Activated naive CD4-positive, alpha-beta T cell treated with anti-CD3 and anti-CD28 coated beads, Interleukin-2, amount 10 ng/mL, durations not matched to agents 7 days and 5 days (primary cell): ENCODE measurements at places on chromosomes 3 and 15.

DNA sequence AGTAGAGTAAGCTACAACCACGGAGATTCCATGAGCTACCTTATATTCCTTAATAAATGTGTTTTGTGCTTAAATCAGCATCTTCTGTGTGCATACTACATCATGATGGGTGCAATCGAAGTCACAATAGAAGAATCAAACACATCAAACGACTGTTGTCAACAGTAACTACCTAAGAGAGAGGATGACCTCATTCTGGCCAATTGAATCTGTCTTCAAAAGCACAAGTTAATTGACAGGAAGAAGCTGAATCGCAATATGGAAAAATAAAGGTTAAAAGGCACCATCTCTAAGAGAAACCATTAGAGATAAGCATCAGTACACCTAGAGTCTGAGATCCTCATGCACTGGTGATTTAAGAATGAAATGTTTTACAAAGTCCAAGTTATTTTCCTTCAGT lies 39.0 kb downstream of the CD200R1L start:
- peaks cover 12% of the 10 kb centered on the region for H3K4me1 ChIP-seq
- no peak overlapping the region for H3K4me3 ChIP-seq
- H3K27me3 ChIP-seq: peaks cover 4% of the 10 kb centered on the region
- H3K36me3 ChIP-seq: no peaks in the 10 kb centered on the region
- H3K27ac ChIP-seq: no peak overlapping the region
- no peak for DNase-seq

- H3K4me3 ChIP-seq: no peak overlapping the region
- no peak for DNase-seq
- H3K4me1 ChIP-seq: no peaks in the 10 kb centered on the region
- no peaks in the 10 kb centered on the region for H3K27me3 ChIP-seq
Observed at GRCh38 chr15:79492065-79492464, 59.9 kb downstream of the MINAR1 start.

GRCh38 chr3:49415931-49416601 lies 3.8 kb downstream of the TCTA start:
- peaks cover 65% of the 10 kb centered on the region for H3K4me1 ChIP-seq
- peak; percentile 75 for DNase-seq
- H3K27me3 ChIP-seq: no peaks in the 10 kb centered on the region

GRCh38 chr3:135440746-135441145 lies 524.8 kb upstream of the PPP2R3A start:
- no peak for DNase-seq
- no peak overlapping the region for H3K4me3 ChIP-seq
- no peaks in the 10 kb centered on the region for H3K27me3 ChIP-seq
- no peaks in the 10 kb centered on the region for H3K36me3 ChIP-seq
- no peaks in the 10 kb centered on the region for H3K4me1 ChIP-seq

GRCh38 chr3:126618021-126618420 lies 36.9 kb downstream of the TXNRD3 start:
- no peak overlapping the region for H3K27ac ChIP-seq
- H3K36me3 ChIP-seq: no peaks in the 10 kb centered on the region
- H3K27me3 ChIP-seq: peaks cover 4% of the 10 kb centered on the region
- H3K4me1 ChIP-seq: peaks cover 23% of the 10 kb centered on the region
- no peak for DNase-seq
- H3K4me3 ChIP-seq: no peak overlapping the region

DNA sequence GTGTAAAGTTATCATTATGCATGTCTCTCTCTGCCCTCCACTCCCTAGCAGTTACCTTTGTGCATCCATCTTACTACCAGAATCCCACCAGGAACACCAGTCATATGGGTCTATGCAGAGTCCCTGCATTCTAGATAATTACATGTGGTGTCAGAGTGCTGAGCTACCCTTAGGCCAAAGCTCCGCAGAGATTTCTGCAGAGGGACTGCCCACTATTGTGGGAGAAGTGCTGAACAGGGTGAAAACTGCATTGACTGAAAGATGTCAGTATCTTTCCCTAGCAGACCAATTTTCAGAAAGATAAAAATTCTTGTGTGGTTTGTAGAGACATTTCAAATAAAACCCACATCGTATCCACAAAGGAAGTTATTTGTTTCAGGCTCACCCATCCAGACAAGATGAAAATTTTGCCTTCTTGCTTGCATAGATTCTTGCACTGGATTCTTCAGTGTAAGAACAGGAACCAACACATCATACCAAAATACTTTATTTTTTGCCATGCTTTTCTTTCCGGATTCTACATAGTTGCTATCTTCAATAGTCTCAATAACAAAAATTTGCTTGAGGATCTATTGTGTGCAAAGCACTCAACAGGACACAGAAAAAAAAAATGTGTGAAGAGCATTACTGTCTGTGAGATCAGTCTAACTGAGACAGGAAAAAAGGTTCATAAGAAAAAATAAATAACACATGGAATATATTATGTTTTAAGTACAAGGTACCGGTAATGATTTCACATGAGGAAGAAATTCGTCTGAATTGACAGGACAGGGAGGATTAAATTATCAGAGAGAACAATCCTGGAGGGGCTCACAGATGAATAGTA lies 32.0 kb upstream of the CCDC80 start:
- H3K27me3 ChIP-seq: peaks cover 10% of the 10 kb centered on the region
- H3K36me3 ChIP-seq: peaks cover 6% of the 10 kb centered on the region
- peak overlapping the region; percentile 2 for H3K4me3 ChIP-seq
- peaks cover 81% of the 10 kb centered on the region for H3K4me1 ChIP-seq
- H3K27ac ChIP-seq: peak overlapping the region; percentile 86

DNA sequence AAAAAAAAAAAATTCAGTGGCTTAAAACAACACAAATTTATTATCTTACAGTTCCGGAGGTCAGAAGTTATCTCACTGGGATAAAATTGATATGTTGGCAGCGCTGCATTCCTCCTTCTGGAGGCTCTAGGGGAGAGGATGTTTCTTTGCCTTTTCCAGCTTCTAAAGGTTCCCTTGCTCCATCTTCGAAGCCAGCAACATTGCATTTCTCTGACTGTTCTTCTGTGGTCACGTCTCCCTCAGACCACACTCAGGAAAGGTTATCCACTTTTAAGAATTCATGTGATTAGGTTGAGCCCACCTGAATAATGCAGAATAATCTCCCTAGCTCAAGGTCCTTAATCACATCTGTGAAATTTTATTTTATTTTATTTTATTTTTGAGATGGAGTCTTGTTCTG lies 23.4 kb upstream of the ACAP2 start:
- DNase-seq: no peak
- H3K4me1 ChIP-seq: peaks cover 8% of the 10 kb centered on the region
- H3K27ac ChIP-seq: no peak overlapping the region
- H3K36me3 ChIP-seq: peaks cover 2% of the 10 kb centered on the region
- H3K4me3 ChIP-seq: no peak overlapping the region

GRCh38 chr3:23938688-23939087 lies 6.4 kb upstream of the NR1D2 start:
- H3K27me3 ChIP-seq: peaks cover 47% of the 10 kb centered on the region
- H3K4me3 ChIP-seq: no peak overlapping the region
- H3K36me3 ChIP-seq: no peaks in the 10 kb centered on the region
- H3K4me1 ChIP-seq: no peaks in the 10 kb centered on the region
- DNase-seq: no peak
- no peak overlapping the region for H3K27ac ChIP-seq

DNA sequence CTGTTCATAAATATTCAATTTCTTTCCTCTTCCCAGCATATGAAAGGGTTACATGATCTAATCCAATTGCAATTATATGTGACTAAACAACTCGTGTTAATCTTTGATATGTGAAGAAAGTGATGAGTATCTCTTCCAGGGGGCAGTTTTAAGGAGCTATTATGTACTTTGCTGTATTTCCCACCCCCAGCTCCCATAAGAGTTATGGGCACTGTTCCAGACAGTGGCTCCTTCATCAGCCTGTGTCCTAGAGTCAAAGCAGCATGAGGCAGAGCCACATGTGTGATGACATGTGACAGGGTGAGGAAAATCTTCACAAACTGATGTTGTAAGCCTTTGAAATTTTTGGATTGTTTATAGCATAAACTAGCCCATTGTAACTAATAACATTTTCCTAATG lies 315.4 kb downstream of the DIPK2A start:
- no peaks in the 10 kb centered on the region for H3K4me1 ChIP-seq
- DNase-seq: no peak
- H3K27ac ChIP-seq: no peak overlapping the region
- H3K27me3 ChIP-seq: no peaks in the 10 kb centered on the region
- H3K4me3 ChIP-seq: no peak overlapping the region

DNA sequence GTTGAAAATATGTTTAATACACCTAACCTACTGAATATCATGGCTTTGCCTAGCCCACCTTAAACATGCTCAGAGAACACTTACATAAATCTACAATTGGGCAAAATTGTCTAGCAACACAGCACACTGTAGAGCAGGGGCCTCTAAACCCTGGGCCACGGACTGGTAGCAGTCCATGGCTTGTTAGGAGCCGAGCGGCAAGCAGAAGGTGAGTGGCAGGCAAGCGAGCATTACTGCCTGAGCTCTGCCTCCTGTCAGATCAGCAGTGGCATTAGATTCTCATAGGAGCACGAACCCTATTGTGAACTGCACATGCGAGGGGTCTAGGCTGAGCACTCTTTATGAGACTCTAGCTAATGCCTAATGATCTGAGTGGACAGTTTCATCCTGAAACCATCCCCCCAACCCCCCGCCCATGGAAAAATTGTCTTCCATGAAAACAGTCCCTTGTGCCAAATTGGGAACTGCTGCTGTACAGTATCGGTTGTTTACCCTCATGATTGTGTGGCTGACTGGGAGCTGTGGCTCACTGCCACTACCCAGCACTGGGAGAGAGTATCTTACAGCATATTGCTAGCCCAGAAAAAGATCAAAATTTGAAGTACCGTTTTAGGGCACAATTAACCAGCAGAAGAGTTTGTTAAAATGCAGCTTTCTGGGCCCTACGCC lies 26.1 kb downstream of the CMSS1 start:
- DNase-seq: no peak
- no peaks in the 10 kb centered on the region for H3K27me3 ChIP-seq
- H3K27ac ChIP-seq: no peak overlapping the region
- H3K36me3 ChIP-seq: no peaks in the 10 kb centered on the region
- H3K4me1 ChIP-seq: no peaks in the 10 kb centered on the region
- H3K4me3 ChIP-seq: no peak overlapping the region

GRCh38 chr15:66570327-66570726 lies 4.5 kb upstream of the LCTL start:
- H3K4me3 ChIP-seq: no peak overlapping the region
- H3K27ac ChIP-seq: no peak overlapping the region
- H3K27me3 ChIP-seq: peaks cover 7% of the 10 kb centered on the region
- peaks cover 6% of the 10 kb centered on the region for H3K4me1 ChIP-seq
- DNase-seq: no peak

DNA sequence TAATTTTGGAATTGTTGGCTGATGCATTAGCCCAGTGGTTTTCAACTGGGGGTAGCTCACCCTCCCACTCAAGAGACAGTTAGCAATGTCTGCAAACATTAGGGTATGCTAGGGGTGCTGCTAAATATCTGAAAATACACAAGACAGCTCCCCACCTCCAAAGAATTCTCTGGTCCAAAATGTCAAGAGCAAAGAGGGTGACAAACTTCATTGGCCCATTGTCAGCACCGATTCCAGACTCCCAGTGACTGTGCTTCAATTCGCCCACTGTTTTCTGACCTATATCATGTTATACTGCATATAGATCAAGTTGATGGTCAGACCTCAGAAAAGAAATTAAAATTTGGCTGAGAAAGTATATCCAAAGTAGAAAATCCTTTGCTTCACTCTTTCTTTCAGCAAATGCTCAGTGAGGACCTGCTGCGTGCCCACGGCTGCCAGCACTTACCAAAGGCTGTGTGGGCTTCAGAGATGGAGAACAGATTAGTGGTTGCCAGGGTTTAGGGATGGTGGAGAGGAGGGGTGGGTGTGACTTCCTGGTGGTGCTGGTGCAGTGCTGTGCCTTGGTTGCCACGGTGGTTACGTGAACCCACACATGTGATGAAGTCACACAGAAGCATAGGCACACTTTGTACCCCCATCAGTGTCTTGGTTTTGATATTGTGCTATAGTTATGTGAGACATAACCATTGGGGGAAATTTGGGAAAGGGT lies 204.0 kb downstream of the PLCL2 start:
- H3K36me3 ChIP-seq: peaks cover 61% of the 10 kb centered on the region
- DNase-seq: peak; percentile 32
- peak overlapping the region; percentile 58 for H3K27ac ChIP-seq
- H3K4me1 ChIP-seq: peaks cover 40% of the 10 kb centered on the region

DNA sequence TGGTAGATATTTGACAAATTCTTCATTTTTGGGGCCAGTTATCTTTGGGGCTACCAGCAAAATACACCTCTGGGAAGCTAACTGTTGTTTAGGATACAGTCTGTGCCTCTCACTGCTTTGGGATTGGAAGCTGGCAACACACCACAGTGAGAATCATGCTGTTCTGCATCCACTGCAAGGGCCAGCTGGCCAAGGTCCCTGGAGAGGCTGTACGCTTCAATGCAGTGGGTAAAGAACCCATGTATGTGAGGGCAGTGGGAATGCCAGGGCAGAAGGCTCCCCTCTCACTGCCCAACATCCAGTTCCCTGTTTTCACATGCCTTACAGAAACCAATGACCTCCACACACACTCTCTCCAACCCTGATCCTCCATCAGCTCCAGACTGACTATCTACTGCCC lies 20.1 kb downstream of the ZDHHC3 start:
- H3K4me1 ChIP-seq: peaks cover 2% of the 10 kb centered on the region
- H3K27me3 ChIP-seq: no peaks in the 10 kb centered on the region
- H3K27ac ChIP-seq: no peak overlapping the region

GRCh38 chr15:76815421-76815820 lies 89.7 kb downstream of the SCAPER start:
- no peak for DNase-seq
- no peaks in the 10 kb centered on the region for H3K27me3 ChIP-seq
- no peak overlapping the region for H3K27ac ChIP-seq
- peaks cover 12% of the 10 kb centered on the region for H3K4me1 ChIP-seq

DNA sequence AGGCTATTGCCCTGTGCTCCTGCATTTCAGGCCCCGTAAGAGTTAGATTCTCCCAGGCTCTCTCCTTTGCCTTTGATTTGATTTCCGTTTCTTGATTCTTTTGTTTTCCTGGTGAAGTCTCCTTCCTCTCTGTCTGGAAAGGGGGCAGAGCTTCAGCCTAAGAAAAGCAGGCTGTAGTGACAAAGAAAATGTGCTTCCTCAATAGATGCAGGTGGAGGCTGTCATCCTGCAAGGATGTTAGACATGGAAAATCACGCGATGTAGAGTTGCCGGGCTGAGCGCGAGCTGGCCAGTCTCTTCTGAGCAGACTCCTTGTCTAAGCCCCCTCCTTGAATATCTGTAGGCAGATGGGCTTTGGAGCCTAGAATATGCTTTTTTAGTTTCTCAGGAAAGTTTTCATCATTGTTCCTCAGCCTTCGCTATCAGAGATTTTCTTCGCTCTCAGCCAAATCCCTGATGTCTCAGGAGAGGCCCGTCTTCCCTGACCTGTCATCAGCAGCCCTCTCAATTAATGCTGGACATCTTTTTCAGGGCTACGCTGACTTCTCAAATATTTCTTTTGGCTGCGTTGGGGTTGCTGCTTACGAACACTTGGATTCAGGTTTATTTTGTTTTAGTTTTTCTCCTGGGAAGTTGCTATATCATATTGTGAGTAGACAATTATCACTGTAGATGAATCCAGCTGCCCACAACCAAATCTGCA lies 163.6 kb downstream of the ITPR1 start:
- no peak for DNase-seq
- no peaks in the 10 kb centered on the region for H3K4me1 ChIP-seq

GRCh38 chr3:63967675-63968611 lies 55.4 kb downstream of the PSMD6 start:
- peaks cover 31% of the 10 kb centered on the region for H3K36me3 ChIP-seq
- peaks cover 70% of the 10 kb centered on the region for H3K4me1 ChIP-seq
- H3K4me3 ChIP-seq: peak overlapping the region; percentile 87
- peak overlapping the region; percentile 99 for H3K27ac ChIP-seq
- DNase-seq: peak; percentile 56
